Bronchial epithelial cell (primary cell): ENCODE measurements at places on chromosomes 3 and 15. TPM values are rescaled to one million over a fixed set of nuclear protein-coding genes. Genes with fewer than 3 reads are reported as not detected.

- no peak for DNase-seq
Observed at GRCh38 chr3:69005071-69005790, 8.3 kb downstream of the EOGT start.

GRCh38 chr3:48141604-48142137 lies 46.5 kb downstream of the CDC25A start:
- DNase-seq, result peak; percentile 48

GRCh38 chr3:17399586-17399985 lies 342.8 kb downstream of the TBC1D5 start:
- DNase-seq, result no peak

Gene SEMA7A
- 4.0 and 5.3 TPM in 2 replicates for total RNA-seq

Gene UPK1B
- total RNA-seq, result 25.0 and 55.2 TPM in 2 replicates

Gene CHDH
- under 0.01 and 0.13 TPM in 2 replicates for total RNA-seq

Gene TWF2
- 47.6 and 57.7 TPM in 2 replicates for total RNA-seq

DNA sequence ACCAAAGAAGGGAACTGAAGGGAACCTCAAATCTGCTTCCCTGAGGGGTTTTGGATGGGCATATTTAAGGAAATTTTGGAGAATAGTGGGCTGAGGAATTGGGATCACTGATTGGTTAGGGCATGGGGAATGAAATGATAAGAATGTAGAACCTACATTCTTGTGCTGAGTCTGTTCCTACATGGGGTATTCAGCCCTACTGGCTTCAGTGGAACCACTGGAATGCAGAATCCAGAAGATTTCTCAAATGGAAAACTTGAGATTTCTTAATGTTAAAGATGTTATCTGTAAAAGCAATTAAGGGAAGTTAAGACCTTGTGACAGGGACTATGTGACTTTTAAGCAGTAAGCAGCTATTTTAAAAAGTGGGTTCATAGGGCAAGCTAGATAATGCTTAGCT lies 1062.4 kb downstream of the AGBL1 start:
- no peak for DNase-seq

DNA sequence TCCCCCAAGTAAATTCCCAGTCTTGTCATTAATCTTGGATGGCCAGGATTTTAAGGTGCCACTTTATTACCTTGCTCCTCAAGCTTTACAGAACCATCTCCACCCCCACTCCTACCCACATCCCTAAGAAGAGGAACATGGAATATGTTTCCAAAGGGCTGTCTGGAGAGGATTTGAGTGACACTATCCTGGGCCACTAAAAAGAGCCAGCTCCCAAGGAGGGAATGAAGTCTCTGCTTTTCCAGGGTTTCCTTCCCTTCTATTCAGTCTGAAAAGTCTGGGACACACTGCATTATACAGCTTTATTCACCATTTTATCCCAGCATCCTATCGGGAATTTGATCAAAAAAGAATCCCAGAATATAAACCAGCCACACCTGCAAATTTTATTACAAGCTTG lies 35.6 kb upstream of the MECOM start:
- DNase-seq, result no peak

- DNase-seq, result peak; percentile 66
Observed at GRCh38 chr3:186277268-186277909, 84.6 kb downstream of the DGKG start.

DNA sequence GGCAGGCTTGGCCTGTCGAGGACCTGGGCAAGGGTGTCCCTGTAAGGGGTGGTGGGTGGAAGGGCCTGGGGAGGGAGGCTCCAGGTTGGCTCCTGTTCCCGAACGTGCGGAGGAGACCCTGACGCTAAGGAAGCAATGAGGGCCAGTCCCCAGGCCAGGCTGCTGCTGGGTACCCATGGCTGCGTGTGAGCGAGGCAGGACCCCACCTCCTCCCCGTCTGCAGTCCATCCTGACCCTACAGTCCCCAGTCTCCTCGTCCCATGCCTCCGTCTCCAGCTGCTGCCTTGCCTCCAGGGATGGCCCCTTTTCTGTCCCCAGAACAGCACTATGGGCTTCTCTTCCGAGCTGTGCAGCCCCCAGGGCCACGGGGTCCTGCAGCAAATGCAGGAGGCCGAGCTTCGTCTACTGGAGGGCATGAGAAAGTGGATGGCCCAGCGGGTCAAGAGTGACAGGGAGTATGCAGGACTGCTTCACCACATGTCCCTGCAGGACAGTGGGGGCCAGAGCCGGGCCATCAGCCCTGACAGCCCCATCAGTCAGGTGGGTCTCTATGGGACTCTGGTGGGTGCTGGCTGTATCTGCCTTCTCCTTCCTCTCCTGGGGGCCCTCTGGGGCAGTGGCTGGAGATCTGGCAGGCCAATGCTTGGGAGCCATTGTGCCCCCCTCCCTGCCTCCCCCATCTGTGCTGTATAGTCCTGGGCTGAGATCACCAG lies 571 bp downstream of the FES start:
- DNase-seq, result no peak

Gene PTPRG
- 9.6 and 11.1 TPM in 2 replicates for total RNA-seq

- DNase-seq, result no peak
Observed at GRCh38 chr15:65663521-65663920, 41.8 kb downstream of the SLC24A1 start.

Gene CASR
- total RNA-seq, result not detected in 2 replicates

DNA sequence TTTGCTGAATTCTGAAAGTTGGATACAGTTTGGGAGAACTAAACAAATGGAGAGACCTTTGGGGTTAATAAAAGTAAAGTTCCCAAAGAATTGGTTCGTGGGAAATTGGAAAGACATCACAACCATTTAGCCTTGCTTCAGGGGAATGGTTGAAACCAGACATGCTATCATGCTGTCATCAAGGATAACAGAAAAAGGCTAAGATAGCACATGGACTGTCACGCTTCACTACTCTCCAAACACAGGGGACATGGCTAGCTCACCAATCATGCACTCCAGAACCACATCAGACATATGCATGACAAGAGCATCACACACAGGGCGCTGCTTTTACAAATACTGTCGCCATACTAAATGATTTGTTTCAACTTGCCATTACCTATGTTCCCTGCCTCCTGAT lies 671.7 kb upstream of the ROBO1 start:
- no peak for DNase-seq

DNA sequence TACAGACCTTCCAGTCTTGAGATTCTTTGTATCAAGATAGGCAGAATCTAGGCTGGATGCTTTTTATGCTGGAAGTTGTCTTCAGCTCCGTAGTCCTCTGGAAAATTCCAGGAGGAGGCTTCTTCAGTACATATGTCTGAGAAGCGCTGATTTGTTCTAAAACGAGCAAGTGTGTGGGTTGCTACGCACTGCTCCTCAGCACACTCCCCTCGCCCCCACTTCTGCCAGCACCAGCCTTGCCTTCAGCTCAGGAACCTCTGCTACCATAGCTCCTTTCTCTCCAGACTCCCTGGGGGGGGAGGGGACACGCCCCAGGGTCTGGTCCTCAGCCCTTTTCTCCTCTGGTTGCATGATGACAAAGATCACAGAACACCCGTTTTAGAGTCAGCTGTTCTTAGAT lies 75.5 kb upstream of the TRA2B start:
- DNase-seq, result no peak

Gene CTXN2
- total RNA-seq, result not detected in 2 replicates

- DNase-seq, result no peak
Observed at GRCh38 chr15:73142802-73143762, 90.8 kb downstream of the NEO1 start.

Gene ASB14
- total RNA-seq, result not detected in 2 replicates

Gene VWA5B2
- total RNA-seq, result not detected in 2 replicates

DNA sequence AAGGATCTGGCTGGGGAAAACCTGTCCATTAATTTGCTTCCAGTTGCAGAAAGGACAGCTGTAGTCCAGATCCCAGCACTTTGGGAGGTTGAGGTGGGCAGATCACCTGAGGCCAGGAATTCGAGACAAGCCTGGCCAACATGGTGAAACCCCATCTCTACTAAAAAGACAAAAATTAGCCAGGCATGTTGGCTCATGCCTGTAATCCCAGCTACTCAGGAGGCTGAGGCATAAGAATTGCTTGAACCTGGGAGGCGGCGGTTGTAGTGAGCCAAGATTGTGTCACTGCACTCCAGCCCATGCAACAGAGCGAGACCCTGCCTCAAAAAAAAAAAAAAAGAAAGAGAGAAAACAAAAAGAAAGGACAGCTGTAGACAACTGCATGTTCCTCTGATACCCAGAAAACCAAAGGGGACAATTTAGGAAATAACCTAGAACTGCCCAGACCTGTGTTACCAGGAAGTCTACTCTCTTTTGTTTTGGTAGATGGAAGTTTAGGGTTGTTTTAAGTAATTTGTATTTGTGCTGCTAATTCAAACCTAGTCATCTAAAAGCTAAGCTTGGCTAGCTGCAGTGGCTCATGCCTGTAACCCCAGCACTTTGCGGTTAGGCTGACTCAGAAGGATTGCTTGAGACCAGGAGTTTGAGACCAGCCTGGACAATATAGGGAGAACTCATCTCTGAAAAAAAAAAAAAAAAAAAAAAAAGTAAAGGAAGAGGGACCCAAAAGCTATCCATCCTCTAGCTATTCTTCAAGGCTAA lies 22.7 kb downstream of the EXD1 start:
- peak; percentile 92 for DNase-seq

DNA sequence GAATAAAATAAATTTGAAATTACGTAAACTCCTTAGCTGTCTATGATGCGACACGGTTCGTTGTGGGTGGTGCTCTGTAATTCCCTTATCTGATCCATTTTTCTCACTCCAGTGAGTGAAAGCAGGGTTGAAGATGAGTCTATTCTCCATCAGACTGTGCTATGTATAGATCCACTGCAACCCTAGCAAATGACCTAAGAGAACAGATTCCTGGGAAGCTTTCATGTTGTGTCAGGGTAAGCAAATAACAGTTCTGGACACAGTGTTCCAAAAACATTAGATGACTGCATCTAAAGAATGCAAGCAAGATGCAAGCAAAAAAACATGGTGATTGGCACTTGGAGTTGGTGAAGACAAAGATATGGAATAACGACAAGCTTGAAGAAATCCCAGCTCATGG lies 239.3 kb downstream of the SLC9A9 start:
- DNase-seq, result peak; percentile 72

DNA sequence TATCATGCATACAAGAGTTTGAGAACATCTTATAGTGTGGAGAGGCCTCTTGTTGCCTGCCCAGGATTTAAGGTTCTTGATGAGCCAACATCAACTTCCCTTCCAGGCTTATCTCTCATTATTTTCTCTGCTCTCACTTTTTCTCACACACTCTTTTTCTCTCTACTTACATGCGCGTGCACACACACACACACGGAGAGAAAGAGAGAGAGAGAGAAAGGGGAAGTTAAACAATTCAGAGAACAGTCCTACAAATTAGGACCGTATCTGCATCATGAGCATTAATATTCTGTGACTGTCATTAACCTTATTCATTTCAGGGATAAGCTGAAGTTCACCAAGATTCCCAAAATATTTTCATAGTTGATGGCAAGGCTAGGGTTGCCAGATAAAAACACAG lies 269.0 kb downstream of the ZNF621 start:
- no peak for DNase-seq

Gene GOLGA8S
- total RNA-seq, result under 0.01 TPM in 1 of 2 replicates, not detected in the other

- DNase-seq, result no peak
Observed at GRCh38 chr3:172166890-172167289, 127.5 kb downstream of the FNDC3B start.

DNA sequence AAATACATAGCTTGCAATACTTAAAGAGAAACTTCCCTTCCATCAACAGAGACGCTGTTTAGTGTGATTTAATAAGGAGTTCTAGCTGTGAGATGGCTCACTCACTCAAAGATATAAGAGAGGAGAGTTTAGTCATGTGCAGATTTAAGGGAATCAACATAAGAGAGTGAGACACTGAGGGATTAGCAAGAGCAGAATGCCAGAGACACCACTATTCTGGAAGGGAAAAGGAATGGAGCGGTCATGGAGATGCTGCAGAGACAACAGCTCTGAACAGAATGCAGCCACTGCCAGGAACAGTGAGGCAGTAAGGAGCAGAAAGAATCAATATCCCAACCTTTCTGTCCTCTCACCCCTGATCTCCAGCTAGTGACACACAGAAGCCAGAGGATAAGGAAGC lies 248.8 kb downstream of the MBNL1 start:
- DNase-seq, result no peak

- DNase-seq, result peak; percentile 26
Observed at GRCh38 chr15:101490922-101491733, 1.6 kb upstream of the PCSK6 start.

GRCh38 chr3:141500397-141500796 lies 13.6 kb downstream of the RASA2 start:
- DNase-seq, result no peak

Gene AHSG
- total RNA-seq, result 0.13 TPM in 1 of 2 replicates, not detected in the other

DNA sequence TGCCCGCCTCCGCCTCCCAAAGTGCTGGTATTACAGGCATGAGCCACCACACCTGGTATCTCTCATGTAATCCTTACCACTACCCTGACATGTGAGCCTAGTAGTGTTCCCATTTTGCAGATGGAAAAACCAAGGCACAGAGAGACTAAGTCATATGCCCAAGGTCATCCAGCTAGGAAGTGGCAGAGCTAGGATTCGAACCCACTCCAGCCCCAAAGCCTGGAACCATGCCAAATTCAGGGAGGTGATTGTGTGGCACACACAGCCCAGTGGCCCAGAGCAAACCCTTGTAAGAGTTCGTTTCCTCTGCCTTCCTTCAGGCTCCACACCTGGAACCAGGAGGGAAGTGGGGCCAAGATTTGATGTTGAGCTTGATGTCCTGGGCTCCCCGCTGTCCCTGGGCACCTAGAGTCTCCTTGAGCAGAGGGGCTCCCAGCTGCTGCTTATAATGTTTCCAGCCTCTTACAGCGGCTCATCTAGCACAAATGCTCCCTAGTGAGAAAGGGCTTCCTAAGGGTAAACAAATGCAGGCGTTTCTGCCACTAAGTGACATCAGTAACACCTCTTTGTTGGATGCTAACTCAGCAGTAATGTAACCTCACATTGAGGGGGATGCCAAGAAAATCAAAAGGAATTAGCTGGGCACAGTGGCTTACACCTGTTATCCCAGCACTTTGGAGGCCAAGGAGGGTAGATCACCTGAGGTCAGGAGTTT lies 3.6 kb downstream of the HAPLN3 start:
- DNase-seq, result no peak

DNA sequence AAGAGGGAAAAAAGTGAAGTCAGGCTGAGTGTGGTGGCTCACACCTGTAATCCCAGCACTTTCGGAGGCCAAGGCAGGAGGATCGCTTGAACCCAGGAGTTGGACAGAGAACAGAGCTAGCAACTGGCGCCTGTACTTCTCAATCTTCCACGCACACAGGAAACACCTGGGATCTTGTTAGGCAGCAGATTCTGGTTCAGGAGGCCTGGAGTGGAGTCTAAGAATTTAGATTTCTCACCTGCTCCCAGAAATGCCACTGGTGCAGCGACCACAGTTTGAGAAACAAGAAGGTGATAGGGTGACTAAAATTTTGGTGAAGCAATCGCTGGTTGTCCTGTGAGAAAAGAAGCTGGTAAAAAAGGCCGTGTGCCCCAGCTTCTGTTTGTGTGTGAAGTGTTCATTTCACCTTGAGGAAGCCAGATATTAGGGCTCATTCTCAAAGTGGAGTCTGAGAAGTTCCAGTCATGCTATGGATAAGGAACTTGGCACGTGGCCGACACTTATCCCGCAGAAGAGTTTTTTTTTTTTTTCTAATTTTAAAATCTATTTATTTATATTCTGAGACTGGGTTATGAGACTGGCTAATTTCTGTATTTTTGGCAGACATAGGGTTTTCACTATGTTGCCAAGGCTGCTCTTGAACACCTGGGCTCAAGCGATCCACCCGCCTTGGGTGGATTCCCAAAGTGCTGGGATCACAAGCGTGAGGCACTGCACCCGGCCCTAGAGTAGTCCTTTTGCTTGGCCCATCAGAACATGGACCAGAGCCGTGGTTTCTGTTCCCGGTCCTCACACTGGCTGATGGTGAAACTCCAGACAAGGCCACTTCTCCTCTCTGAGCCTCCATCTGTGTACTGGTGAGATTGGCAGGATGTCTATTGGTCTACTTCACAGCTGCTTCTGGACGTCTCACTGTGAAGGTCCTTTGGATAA lies 324.6 kb upstream of the PROK2 start:
- DNase-seq, result no peak
